Hypothalamus (tissue), 51 donors: ENCODE measurements at places on chromosomes 1 and 21.

- DNase-seq = no peak
Observed at GRCh38 chr1:81446000-81446669, 354.6 kb upstream of the ADGRL2 start.

GRCh38 chr1:203681739-203682138, 55.1 kb downstream of the ATP2B4 start:
- DNase-seq = no peak

DNA sequence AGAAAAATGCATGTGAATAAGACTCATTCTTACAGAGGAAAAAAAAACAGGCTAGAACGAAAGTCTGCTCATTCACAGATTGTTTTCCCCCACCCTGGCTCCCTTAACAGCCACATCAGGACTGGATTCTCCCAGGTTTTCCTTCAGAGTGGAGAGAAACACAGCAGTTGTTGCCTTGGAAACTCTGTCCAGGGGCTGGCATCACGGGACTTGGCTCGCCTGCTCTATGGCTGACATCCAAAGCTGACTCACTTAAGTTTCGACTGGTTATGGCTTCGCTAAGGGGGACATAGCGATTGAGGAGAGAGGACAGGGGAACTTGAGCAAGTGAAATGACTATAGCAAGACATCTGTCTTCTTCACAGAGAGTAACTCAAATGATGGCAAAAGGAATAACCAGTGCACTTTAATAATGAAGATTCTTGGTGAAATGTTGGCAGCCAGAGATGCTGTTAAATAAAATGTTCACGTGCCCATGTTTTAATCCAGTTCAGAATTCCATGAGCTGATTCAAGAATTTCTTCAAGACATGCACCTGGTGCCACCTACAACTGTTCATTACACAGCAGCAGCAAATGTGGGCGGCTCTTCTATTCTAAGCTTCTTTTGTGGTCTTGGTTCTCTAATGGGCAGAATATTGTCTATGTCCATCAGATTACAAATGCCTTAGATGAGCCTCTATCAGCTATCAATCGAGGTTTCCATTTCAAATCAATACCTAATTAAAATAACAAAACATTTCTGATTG, 21.8 kb downstream of the MIS18A start:
- DNase-seq = no peak

DNA sequence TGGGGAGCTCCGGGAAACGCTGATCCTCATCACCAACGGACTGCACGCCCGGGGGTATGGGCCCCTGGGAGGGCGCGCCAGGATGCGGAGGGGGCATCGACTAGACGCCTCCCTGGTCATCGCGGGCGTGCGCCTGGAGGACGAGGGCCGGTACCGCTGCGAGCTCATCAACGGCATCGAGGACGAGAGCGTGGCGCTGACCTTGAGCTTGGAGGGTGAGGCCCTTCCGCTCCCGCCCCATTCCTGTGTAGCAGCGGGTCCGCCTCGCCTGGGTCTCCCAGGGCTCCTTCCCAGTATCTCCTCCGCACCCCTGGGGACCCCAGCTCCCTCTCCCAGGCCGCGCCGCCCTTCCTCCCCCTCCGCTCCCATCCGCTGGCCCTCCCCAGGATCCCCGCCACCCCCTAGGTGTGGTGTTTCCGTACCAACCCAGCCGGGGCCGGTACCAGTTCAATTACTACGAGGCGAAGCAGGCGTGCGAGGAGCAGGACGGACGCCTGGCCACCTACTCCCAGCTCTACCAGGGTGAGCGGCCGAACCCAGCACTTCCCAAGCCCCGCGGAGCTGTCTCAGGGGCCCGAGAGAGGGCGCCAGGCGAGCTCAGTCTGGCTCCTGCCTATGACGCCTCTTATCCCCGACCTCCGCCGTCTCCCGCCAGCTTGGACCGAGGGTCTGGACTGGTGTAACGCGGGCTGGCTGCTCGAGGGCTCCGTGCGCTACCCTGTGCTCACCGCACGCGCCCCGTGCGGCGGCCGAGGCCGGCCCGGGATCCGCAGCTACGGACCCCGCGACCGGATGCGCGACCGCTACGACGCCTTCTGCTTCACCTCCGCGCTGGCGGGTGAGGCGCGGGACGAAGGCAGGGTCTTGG, 5.0 kb downstream of the HAPLN2 start:
- no peak for DNase-seq
